A549 treated with DMSO at 1 μM for 4 hours (cell line): ENCODE measurements at places on chromosomes 12 and 14. TPM values are rescaled to one million over a fixed set of nuclear protein-coding genes. Genes with fewer than 3 reads are reported as not detected.

The TSPAN19 gene
- total RNA-seq: not detected in 5 replicates

The SAMD15 gene
- total RNA-seq: 2.2 to 2.8 TPM (median 2.4 TPM) in 5 replicates

The KCNJ8 gene
- total RNA-seq: 0.25 to 0.59 TPM (median 0.47 TPM) in 5 replicates

The SMOC1 gene
- total RNA-seq: 16.7 to 26.5 TPM (median 21.2 TPM) in 5 replicates

The CLEC1B gene
- not detected in 5 replicates for total RNA-seq

The TDRD9 gene
- 0.06 TPM in 1 of 5 replicates, not detected in the others for total RNA-seq

The KRT82 gene
- not detected in 5 replicates for total RNA-seq

The OAS1 gene
- 43.4 to 72.2 TPM (median 61.4 TPM) in 5 replicates for total RNA-seq

The KRT71 gene
- total RNA-seq: not detected in 5 replicates

The ZDHHC22 gene
- total RNA-seq: 0.29 to 0.36 TPM (median 0.33 TPM) in 5 replicates

The GPRC5A gene
- 314 to 517 TPM (median 478 TPM) in 5 replicates for total RNA-seq

The C14orf180 gene
- not detected in 5 replicates for total RNA-seq

The HOXC10 gene
- 1.5 to 3.0 TPM (median 2.7 TPM) in 5 replicates for total RNA-seq

The PLEKHG7 gene
- 0.02 to 0.16 TPM in 2 of 5 replicates, not detected in the others for total RNA-seq

The TAS2R9 gene
- total RNA-seq: not detected in 5 replicates

The FGD4 gene
- total RNA-seq: 1.5 to 2.8 TPM (median 2.1 TPM) in 5 replicates

The GARIN6 gene
- not detected in 5 replicates for total RNA-seq

The OR6S1 gene
- total RNA-seq: not detected in 5 replicates

The LRRK2 gene
- 1.6 to 2.6 TPM (median 2.3 TPM) in 5 replicates for total RNA-seq

The OTX2 gene
- not detected in 5 replicates for total RNA-seq

The HHIPL1 gene
- 0.11 to 0.28 TPM (median 0.17 TPM) in 5 replicates for total RNA-seq

The KLRD1 gene
- not detected in 5 replicates for total RNA-seq

The ZC3H10 gene
- 2.4 to 3.5 TPM (median 2.9 TPM) in 5 replicates for total RNA-seq

The EPYC gene
- total RNA-seq: not detected in 5 replicates

The IGF1 gene
- total RNA-seq: not detected in 5 replicates

The SMARCC2 gene
- total RNA-seq: 31.4 to 42.9 TPM (median 38.9 TPM) in 5 replicates

The TSPAN11 gene
- 0.03 to 0.09 TPM (median 0.09 TPM) in 4 of 5 replicates, not detected in the other for total RNA-seq

The RHEBL1 gene
- total RNA-seq: 3.9 to 6.4 TPM (median 5.7 TPM) in 5 replicates

The CPNE6 gene
- total RNA-seq: not detected in 5 replicates

The SLC2A14 gene
- 0.05 to 0.34 TPM in 2 of 5 replicates, not detected in the others for total RNA-seq

The COX8C gene
- total RNA-seq: not detected in 5 replicates

The NELL2 gene
- total RNA-seq: 0.07 to 0.13 TPM (median 0.09 TPM) in 3 of 5 replicates, not detected in the others

The PTPRQ gene
- total RNA-seq: 0.01 to 0.11 TPM (median 0.03 TPM) in 4 of 5 replicates, not detected in the other

The GNG2 gene
- total RNA-seq: 2.1 to 4.1 TPM (median 3.2 TPM) in 5 replicates

The DLK1 gene
- 0.11 to 0.80 TPM (median 0.36 TPM) in 5 replicates for total RNA-seq

The FLRT2 gene
- 3.0 to 5.1 TPM (median 4.7 TPM) in 5 replicates for total RNA-seq
